Amniotic epithelial cell (primary cell): ENCODE measurements at places on chromosomes 7 and 10.

DNA sequence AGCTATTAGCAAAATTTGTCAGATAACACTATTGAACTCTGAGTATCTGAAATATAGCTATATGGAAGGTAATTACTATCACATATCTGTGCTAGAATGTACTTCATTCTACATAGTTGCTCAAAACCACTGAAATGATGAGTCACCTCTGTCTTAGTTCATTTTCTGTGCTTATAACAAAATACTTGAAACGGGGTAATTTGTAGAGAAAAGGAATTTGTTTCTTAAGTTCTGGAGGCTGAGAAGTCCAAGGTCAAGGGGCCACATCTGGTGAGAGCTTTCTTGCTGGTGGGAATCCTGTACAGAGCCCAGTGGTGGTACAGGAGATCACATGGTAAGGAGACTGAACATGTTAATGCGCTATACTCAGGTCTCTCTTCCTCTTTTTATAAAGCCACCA, 41.9 kb upstream of the TNKS2 start:
- DNase-seq: peak; percentile 85

- no peak for DNase-seq
These were observed 227.8 kb downstream of the ARHGAP21 start for GRCh38 chr10:24495666-24496460.

GRCh38 chr10:96365571-96365970, 6.8 kb upstream of the OPALIN start:
- no peak for DNase-seq

DNA sequence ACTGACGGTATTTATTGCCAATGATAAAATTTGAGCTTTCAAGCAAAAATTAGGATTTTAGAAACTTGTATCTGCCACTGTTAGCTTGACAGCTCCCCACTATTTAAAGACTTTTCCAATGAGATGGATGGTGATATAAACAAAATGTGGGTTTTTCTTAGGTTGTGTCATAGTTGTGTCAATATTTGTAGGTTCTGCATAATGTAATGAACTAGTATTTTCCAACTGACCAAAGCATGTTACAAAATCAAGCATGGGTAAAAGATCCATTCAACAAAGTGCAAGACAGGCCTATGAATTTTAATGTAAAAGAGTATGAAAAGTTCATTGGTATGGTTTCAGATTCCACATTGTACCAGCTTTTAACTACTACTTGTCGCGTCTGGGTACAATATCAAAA, 165.6 kb downstream of the SKAP2 start:
- no peak for DNase-seq

GRCh38 chr7:16063716-16064675, 357.3 kb downstream of the CRPPA start:
- no peak for DNase-seq

GRCh38 chr10:4301291-4302045, 516.5 kb upstream of the KLF6 start:
- no peak for DNase-seq

DNA sequence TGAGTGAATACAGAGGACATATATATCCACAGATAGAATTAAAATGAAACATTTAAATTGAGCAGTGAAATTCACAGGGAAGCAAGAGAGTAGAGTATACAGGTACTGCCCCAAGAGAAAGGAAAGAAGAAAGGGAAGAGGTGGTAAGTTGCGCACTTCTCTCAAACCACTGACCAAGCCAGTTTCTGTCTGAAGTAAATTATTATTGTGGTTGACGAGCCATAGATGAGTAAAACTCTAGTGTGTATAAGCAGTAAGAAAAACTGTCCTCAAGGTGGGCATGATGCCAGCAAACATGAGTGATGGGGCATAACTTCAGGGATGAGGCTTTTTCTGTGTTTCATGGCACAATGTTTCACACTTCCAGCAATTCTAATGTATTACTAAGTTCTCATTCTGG, 4.4 kb upstream of the BET1 start:
- DNase-seq: peak; percentile 90

GRCh38 chr7:67100956-67101361, 104.3 kb downstream of the TYW1 start:
- peak; percentile 73 for DNase-seq

DNA sequence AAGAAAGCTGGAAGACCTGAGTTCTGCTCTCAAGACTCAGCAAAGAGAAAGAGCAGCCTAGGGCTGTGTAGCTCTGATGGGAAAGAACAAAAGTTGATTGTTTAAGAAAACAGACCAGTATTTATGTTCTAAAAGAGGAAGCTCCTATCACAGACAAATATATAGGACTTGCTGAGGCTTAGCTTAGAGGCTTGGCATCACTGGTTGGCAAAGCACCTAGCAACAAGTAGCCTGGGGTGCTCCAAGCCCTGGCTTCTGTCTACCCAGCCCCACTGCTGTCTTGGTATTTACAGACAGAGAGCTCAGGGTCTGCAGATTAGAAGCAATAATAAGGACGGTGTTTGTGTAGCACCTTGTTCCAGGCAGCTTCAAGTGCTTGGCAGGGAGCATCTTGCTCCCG, 36.9 kb upstream of the CCDC3 start:
- no peak for DNase-seq

DNA sequence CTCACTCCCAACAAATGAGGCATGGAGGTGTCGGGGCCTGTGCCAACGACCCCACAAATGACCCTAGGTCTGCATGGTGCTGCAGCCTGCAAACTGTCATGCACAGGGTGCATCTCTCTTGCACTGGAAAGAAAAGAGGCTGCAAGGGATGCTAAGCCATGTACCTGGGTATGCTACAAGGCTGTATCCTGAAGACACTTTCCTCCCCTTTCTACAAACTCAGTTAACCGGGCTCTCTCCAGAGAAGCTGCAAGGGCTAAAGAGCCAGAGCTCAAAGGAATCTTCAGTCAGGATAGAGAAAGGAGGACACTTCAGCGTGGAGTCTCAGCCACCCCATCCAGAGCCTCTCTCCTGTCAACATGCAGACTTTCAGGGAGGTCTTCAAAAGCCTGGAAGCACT, 449.0 kb downstream of the GRID1 start:
- DNase-seq: no peak

DNA sequence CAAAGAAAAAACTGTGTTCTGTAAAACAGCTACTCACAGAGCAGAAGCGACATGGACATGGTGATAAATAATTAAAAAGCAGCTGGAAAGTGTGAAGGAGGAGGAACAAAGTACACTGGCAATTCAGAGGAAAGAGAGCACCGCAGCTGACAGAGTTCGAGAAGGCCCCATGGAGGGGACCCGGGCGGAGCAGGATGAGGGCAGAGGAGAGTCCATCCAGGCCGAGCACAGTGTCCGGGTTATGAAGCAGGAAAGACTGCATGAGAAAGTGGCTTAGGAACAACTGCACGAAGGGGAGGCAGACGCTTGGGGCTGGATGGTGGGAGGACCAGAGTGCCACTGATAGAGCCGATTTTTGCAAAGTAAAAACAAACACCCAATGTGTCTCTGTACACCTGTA, 185.5 kb downstream of the ZMYND11 start:
- no peak for DNase-seq

DNA sequence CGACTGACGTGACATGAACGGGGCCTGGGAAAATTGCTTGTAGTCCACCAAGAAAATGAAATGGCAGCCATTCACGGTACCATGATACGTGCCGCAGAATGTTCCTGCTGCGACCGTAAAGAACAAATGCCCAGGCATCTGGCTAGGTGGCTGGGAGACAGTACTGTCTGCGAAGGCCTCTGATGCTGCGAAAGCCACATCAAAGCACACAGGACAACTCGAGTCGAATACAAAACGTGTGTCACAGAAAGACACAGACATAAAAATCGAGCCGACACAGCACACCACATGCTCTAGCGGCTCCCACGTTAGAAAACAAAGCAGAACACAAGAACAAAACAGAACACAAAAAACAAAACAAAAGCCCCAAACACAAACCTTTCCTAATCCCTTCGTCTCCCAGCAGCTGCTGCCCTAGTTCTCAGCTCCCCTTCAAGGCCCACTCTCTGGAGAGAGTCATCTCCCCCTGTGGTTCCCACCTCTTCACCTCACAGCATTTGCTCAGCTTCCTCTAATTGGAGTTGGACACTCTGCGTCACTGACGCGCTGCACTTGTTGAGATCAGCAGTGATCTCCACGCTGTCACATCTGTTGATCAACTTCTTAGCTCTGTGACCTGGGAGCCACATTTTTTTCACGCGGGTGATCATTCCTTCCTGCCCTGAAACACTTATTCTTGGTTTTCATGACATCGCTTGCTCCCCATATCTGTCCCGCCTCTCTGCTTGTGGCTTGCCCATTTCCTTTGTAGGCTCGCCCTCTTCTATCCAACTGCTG, 112.2 kb downstream of the CLEC2L start:
- DNase-seq: no peak

DNA sequence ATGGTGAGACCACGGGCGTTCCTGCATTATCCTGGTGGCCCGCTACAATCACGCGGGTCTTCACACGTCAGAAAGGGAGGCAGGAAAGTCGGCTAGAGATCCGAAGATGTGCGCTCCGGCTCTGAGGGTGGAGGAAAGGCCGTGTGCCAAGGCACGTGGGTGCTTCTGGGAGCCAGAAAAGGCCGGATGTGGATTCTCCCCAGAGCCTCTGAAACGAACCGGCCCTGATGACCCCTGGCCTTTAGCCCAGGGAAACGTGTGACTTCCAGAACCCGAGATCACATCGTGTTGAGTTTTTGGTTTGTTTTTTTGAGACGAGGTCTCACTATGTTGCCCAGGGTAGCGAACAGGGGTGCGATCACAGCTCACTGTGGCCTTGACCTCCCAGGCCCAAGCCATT, 244.2 kb downstream of the ELFN1 start:
- DNase-seq: no peak

- DNase-seq: no peak
These were observed 88.9 kb upstream of the LRRC4 start for GRCh38 chr7:128120116-128120515.

DNA sequence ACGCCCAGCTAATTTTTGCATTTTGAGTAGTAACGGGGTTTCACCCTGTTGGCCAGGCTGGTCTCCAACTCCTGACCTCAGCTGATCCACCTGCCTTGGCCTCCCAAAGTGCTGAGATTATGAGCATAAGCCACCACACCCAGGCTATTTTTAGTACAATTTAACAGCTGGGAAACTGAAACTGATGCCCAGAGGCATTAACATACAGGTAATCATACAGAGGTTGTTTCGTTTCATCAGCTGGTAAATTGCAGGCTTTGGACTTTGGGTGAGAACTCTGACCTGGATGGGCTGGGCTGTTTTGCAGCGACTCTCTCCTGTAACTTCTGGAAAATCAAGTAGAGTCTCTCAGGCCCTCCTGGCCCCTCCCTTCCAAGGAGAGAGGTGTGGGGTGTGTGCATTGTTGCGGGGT, 6.2 kb upstream of the ACHE start:
- no peak for DNase-seq

GRCh38 chr10:107585630-107586029, 421.1 kb upstream of the SORCS1 start:
- no peak for DNase-seq

- no peak for DNase-seq
These were observed 172.6 kb downstream of the OTUD1 start for GRCh38 chr10:23611308-23612029.
